ENCODE measurements at places on chromosomes 4 and X.

- DNase-seq = no peak
Measured at GRCh38 chr4:152665691-152666395, 14.0 kb downstream of the TMEM154 start.

GRCh38 chrX:42485601-42486000 is 292.4 kb downstream of the PPP1R2C start:
- no peak for DNase-seq

DNA sequence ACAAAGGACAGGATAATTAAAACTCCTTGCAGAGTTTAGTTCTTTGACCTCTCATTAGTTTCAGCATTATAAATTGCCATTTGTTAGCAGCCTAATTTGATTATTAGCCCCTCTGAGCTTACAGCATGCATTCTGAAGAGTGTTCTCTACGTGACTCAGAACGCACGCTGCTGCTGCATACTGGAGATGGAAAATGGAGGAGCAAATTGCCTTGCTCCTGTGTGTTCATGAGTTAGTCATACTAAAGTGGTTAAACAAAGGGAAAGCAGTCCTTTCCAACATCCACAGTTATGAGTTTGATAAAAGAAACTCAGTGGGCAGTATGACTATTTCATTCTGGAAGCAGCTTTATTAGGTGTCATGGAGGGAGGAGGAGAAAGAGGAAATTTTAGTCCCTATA is 922.5 kb downstream of the RPA4 start:
- DNase-seq = no peak

- DNase-seq = peak; percentile 70
Measured at GRCh38 chr4:113394730-113395530, 345.5 kb downstream of the ANK2 start.

DNA sequence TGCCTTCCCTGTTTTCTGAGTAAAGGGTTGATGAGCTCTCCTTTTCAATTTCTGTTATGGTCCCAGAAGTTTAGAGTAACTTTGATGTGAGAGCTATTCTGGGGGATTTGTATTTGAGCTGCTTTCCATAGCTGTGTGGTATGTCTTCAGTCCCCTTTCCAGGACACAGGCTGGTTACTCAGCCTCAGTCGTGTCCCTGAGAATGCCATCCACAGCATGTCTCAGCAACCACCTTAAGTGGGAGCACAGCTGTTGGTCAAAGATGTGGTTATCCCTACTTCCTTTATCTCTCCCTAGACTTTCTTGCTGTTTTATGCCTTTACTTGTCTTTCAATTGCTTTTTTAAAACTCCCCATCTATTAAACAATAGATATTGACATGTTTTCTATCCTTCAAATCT is 37.8 kb downstream of the RNF175 start:
- no peak for DNase-seq

- DNase-seq = no peak
Measured at GRCh38 chr4:80913381-80913780, 117.1 kb upstream of the BMP3 start.

- DNase-seq = no peak
Measured at GRCh38 chrX:135632353-135632752, 81.1 kb upstream of the CT45A1 start.

- no peak for DNase-seq
Measured at GRCh38 chrX:154517101-154517781, 1.2 kb upstream of the FAM3A start.

- peak; percentile 40 for DNase-seq
Measured at GRCh38 chr4:153220682-153221395, 16.6 kb downstream of the TRIM2 start.

- peak; percentile 93 for DNase-seq
Measured at GRCh38 chrX:41009850-41010846, 75.1 kb upstream of the USP9X start.

GRCh38 chr4:110611968-110612447 is 10.9 kb downstream of the PITX2 start:
- no peak for DNase-seq

DNA sequence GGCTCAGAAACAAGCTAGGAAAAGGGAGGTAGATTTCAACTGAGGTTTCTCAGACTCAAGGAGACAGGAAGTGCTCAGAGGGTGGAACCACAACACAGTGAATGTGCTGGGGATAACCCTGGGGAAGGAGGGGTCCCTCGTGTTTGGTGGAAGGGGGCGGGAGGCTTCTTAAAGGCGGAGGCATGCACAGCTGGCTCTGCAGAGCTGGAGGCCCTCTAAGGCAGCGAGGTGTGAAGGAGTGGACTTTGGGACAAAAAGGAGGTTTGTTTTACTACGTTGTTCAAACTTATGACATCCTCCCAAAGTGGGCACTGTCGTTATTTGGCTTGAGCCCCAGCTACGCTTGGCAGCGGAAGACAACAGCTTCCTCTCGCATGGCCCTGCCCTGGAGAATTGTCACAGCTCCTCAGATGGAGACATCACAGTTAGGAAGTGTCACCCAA is 21.7 kb upstream of the MTM1 start:
- no peak for DNase-seq

DNA sequence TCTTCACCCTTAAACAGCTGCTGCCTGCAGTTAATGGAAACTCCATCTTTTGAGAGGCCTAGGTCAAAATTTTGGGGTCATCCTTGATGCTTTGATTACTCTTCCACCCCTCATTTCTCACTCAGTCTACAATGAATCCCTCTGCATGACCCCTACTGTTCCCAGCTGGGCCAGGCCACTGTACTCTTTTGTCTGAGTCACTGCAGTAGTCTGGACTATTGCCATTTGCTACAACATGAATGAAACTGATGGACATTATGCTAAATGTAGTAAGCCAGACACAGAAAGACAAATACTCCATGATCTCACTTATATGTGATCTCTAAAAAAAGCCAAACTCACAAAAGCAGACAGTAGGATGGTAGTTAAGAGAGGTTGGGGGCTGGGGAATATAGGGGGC is 28.3 kb downstream of the STK32B start:
- no peak for DNase-seq

GRCh38 chr4:142595222-142595871 is 250.8 kb downstream of the INPP4B start:
- no peak for DNase-seq

DNA sequence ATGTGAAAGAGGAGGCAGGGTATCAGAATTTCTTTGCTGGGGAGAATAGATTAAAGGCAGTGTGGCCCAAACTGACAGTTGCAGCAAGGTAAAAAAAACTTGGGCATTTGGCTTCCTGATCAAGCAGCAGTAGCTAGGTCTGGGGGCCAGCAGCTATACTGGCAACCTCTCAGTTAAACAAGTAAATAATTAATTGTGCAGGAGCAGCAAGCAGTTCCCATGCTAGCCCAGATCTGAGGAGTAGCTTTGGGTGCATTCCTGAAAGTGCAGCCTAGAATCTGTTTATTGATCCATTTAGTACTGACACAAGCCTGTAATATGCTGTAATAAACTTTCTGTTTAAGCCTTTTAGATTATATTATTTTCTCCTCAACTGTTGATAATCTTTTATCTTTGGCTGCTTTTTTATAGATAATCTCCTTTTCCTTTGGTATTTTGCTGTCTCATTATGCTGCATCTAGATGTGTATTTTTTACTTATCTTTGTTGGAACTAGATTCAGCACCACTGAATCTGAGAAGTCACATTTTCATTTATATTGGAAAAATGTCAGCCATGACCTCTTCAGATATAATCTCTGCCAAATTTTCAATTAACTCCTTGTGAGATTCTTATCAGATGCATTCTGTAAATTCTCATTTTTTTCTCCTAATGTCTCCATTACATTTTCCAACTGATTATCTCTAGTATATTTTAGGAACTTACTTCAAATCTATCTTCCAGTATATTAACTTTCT is 276.3 kb downstream of the STPG2 start:
- DNase-seq = no peak

DNA sequence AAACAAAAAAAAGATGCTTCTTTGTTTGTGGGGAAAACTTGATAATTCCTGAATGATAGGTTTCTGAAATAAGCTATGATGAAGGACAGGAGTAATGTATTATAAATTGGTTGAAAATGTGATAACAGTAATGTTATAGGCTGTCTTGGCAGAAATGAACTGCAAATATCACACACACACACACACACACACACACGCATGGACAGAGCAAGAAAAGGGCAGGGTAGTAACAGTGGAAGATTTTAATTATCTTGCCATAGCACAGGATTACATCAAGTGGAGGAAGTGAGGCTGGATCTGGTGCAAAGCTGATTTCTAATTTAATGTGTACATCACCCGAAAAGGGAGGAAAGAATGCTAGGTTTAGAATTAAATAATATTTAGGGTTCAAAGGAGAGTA is 97.5 kb upstream of the CXXC4 start:
- no peak for DNase-seq

DNA sequence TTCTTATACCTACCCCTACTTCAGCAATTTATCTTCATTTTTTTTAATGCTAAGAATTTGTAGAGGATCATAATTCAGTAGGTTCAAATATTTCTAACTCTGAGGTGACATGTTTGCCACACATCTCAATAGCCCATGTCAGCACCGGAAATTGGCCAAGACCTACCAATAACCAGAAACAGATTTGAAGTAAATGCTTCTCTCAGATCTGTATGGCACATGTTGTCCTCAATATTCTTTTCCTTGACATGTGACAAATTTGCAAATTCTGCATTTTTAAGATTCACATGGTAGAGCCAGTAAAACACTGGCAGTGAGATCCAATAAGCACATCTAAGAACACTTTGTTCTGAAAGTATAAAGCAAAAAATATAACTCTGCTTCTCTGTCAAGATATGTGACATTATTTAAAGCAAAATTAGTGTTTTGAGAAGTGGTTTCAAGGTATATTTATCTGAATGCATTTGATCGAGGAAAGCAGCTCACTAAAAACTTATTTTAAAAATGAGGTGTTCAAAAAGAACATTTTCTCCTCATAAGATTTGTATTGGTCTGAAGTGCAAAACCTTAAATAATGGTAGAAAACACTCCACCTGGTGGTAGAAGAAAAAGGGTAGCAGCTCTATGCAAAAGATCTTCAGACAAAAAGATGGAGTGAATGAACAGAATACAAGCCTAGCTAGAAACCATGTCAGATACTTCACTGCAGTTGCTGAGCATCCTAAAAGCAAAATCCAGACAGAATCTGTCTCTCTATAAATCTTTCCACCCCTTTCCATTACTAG is 513.8 kb upstream of the FAM241A start:
- no peak for DNase-seq

DNA sequence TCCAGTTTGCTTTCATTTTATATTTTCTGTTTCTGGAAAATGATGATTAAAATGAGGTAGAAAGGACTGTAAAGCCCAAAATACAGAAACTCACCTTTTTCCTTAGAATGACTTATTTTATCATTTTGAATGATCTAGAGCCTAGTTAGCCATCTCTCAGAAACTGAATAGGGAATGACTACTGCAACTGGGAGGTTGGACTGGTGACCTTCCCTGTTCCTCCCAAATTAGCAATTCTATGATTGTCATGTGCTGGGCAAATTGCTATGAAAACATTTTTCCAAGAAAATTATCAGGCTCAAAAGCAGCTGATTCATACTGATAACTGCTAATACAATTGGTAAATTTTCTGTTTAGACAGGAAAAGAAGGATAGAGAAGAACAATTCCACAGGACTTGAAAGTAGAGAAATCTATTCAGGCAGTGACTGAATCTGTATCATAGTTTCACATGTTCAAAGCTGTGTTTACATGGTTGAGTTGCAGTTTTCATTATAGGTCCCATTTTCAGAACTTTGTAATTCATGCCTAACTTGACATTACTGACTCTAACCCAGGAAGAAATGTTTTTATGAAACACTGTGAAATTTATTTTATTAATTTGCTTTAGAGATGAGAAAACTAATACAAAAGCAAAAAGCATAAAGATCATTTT is 43.4 kb upstream of the SEC24B start:
- no peak for DNase-seq

DNA sequence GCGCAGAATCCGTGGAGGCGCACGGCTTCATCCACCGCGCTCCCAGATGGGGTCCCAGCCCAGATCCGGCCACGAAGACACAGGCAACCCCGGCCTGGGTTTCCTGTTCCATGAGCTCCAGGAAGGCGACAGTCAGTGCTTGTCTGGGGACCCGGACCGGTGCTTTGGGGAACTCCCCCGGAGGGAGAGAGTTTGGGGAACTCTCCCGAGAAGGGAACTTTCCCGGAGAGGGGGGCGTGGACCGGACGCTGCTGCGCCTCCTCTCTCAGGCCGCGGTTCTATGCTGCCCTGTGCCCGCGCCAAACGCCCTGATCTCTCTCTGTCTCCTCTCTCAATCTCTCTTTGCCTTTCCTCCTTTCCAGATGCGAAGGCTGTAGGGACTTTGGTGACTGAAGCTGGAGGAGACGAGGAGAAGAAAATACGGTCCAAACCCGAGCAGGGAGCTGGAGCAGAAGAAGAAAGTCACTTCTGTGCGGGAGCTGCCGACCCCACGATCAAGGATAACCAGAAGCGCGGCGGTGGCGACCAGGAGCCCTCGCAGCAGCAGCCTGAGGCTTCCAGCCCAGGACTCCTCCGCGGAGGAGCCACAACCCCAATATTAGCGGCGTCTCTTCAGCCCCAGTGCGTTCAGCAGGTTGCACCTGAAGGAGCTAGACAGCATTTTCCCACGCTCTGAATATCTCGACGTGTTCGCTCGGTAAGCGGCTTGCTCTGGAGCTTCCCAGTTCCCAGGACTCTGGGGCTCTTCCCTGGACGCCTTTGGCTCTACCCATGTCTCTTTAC is 47.6 kb upstream of the NKAP start:
- no peak for DNase-seq

DNA sequence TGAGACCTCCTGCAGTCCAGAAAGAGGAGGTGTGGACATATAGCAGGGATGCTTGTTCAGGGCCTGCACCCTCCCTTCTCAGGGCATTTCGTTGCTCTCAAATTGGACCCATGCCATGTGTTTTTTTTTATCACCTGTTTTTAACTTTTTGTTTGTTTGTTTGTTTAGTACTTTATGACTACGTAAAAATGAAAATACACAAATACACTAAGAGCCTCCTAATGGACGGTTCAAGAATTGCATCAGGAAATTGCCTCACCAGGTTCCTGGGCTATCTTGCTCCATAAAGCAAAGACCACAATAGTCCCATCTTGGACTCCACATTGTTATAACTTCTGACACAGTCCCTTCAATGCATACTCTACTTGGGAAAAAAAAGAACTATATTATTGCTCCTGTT is 1685.9 kb upstream of the TENM3 start:
- no peak for DNase-seq

DNA sequence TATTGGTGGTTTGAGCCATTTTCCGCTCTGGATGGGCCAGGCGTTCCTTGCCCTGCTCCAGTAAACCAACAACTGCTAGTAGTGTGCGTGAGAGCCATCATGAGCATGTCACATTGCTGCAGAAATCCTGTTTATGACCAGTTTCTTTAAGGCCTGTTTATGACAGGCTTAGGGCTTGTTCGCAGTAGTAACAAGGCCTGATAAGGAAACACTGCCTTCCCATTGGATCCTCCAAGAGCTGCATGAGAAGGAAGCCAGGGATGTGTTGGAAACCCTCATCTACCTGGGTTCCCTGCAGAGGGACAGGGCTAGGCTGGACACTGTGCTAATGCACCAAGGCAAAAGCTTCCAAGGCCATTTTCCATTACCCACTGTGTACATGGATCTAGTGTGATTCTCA is 153.9 kb downstream of the ZNF518B start:
- DNase-seq = no peak

GRCh38 chr4:48237996-48238645 is 31.5 kb downstream of the TEC start:
- no peak for DNase-seq

GRCh38 chrX:150926304-150926703 is 27.8 kb upstream of the CD99L2 start:
- no peak for DNase-seq

- DNase-seq = peak; percentile 59
Measured at GRCh38 chr4:42568610-42569207, 88.2 kb downstream of the ATP8A1 start.
